ENCODE measurements at places on chromosomes 7 and 10.

DNA sequence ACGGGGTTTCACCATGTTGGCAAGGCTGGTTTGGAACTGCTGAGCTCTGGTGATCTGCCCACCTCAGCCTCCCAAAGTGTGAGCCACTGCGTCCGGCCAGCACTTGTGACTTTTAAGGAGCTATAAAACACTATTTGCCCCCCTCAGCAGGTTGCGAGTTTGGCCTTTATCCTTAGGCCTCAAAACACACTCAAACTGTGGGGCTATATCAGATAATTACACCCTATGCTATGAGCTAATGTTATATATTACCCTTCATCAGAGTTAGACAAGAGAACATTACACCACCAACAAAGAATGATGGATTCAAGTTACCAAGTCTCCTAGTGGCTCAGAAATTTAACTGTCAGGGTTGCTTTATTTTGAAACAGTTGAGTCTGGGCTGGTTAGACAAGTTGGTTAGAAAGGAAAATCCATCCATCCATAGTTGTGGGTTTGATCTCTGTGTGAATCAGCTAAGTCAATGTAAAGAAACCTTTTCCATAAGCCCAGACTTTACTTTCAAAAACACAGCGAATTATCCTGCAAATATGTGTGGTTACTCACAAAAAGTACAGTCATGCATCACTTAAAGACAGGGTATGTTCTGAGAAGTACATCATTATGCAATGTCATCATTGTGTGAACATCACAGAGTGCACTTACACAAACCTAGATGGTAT, 115.8 kb downstream of the SEMA3D start:
- no peak for DNase-seq

DNA sequence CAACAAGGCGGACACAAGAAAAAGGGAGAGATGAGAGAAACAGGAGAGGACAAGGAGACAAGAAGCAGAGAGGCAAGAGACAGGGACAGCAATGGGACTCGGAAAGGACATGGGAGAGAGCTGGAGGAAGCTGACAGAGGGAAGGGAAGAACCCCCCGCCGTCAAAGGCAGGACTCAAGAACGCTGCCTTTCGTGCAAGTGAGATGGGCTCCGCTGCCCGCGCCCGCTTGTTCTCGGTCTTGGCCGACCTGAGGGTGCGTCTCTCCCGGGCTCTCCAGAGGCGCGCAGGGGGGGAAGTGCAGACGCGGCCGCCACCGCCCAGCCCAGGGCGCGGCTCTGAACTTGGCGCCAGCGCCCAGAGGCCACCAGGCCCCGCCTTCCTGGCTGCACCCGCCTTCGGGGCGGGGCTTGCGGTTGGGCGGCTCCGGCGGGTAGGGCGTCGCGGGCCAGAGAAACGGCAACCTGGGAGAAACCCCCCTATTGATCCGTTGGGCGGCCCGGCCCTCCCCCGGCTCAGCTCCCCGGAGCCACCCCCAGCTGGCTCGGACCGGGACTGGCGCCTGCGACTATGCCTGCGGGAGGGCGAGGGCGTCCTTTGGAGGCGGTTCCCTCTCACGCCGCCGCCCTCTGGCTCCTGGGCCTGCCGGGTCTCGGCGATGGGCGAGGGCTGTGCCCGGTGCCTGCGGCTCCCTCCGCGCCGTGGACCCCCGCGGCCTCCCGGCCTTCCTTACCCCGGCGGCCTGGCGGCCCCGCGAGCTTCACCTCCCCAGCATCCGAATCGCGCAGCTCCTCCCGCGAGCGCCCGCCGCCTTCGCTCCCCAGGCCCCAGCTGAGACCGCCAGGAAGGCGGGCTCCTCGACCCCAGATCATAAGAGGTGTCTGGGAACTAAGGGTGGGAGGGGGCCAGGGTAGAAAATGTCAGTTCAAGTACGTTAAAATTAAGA, 2.2 kb upstream of the ANTXRL start:
- peak; percentile 74 for DNase-seq

- no peak for DNase-seq
These were observed 6.0 kb upstream of the CCDC136 start for GRCh38 chr7:128785738-128786137.

DNA sequence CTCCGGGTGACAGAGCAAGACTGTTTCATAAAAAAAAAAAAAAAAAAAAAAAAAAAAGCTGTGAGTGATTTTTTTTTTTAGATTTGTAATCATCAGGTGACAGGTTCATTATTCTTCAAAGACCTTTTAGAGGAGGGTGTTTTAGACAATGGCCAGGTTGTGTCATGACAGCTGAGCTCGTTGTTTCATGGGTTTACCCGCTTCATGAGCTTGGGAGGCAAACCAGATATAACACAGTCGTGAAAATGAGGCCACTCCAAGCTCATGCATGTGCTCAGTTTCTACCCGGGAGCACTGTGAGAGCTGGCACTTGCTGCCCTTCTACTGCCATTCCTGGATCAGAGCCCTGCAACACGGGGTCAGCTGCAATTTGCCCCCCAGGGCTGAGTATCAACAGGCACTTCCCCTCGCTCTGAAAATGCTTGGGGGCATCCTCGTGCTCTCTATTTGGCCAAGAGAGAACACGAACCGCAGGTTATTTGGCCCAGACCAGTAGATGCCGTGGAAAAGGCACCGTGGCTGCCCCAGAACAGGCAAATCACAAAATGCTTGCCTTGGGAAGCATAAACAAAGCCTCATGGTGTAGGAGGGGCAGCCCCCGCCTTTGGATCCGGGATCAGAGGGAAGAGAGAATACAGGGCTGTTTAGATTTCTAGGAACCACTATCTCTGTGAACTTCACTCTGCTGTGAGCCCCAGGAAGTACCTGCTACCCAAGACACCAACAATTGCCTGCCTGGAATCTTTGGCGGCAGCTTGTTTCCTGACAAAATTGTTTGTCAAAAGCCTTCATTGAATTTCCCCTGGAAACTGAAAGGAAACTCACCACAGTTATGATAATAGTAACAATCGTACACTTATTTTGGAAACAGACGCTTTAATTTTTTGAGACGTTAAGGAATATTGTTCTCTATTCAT, 371.0 kb downstream of the FRMD4A start:
- DNase-seq = no peak

DNA sequence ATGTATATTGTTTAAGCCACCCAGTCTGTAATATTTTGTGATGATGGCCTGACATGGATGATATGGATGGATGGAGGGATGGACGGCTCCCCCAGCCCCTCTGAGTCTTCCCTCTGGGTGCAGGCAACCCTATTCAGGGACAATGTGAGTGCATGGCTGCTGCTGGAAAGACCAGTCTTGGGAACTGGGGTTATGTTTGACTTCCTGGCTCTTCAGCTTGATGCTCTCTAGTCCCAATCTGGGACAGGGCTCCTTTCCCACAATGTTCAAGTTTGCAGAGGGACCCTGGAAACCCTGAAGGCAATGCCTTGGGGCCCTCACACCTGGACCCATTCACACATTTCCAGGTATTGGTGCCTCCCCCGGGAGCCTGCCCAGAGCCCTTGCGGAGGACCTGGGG, 52.3 kb upstream of the RET start:
- no peak for DNase-seq

DNA sequence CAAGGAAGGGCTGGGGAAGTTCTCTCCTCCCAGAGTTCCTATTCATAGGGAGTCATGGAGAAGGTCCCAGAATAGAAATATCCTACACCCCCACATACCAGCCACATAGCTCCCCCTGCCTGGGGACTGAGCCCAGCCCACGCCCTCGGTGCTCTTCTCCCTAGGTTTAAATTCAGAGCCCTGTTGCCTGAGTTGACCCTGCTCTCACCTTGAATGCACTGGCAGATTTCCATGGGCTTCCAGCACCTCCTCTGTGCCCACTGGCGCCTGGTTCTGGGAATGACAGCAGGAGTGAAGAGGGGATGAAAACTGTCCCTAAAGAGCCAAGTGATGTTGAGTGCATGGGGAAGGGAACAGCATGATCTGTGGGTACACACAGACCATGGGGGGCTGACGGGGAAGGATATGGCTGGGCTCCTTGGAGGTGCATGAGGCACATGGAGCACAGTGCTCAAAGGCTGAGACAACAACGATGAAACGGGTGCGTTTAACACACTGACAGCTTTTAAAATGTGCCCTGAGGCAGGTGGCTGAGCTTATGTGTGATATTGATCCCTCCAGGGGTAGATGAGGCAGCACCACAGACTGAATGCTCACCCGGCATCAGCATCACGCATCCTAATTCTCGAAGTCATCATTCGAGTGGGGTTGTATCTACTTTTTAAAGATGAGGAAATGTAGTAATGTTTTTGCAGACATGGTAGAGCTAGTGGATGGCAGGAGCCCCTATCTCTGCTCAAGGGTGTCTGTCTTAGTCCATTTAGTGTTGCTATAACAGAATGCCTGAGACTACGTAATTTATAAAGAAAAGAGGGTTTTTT, 53.7 kb upstream of the IGFBP3 start:
- no peak for DNase-seq

- DNase-seq = peak; percentile 54
These were observed 283.1 kb upstream of the NRP1 start for GRCh38 chr10:33617381-33618080.

GRCh38 chr7:140190588-140190987, 13.8 kb upstream of the KDM7A start:
- DNase-seq = no peak

GRCh38 chr10:122249303-122249850, 21.7 kb upstream of the BTBD16 start:
- DNase-seq = no peak

GRCh38 chr7:101399759-101400158, 37.1 kb downstream of the COL26A1 start:
- DNase-seq = peak; percentile 13

GRCh38 chr10:42932735-42933447, 144.0 kb upstream of the RET start:
- no peak for DNase-seq

GRCh38 chr7:47581438-47581803, 490 bp downstream of the TNS3 start:
- no peak for DNase-seq

GRCh38 chr7:119783799-119784198, 489.2 kb upstream of the KCND2 start:
- peak; percentile 69 for DNase-seq

DNA sequence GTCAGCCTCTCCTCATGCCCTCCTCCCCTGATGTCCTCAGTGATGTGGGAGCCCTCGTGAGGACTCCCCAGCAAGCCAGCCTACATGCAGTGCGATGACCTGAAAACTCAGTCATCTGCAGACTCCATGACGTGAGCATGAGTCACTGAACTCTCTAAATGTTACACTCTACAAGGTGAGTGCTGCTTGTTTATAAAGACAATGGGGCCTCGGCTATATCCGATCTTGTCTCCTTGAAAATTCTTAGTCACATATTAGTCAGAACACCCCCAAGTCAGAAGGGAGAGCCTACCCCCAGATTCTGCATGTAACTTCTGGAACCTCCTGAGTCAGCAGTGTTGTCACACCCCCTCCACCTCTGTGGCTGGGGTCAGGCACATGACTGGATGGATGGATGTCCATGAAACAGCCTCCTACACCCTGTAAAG, 673.8 kb downstream of the INHBA start:
- DNase-seq = peak; percentile 67

GRCh38 chr7:158824028-158824427, 5.3 kb downstream of the ESYT2 start:
- DNase-seq = no peak

DNA sequence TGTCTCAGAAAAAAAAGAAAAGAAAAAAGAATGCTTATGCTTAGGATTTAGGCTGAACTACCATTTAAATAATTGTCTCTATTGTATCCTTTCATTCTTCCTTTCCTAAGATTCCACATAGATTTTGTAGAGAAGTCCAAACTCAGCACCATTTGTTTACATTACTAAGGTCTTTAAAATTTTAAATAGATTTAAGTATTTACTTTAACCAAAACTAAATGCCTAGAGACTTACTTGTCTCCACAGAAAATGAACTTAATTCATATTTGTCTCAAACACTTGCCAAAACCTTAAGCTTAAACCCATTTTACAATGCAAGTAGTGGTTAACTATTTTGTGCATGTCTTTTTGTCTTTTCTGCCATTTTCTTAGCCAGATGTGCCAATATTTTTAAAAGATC, 54.1 kb upstream of the ABI1 start:
- no peak for DNase-seq

- no peak for DNase-seq
These were observed 792.6 kb upstream of the C7orf33 start for GRCh38 chr7:147798001-147798400.

GRCh38 chr10:90723416-90724068, 134.3 kb downstream of the HTR7 start:
- no peak for DNase-seq

DNA sequence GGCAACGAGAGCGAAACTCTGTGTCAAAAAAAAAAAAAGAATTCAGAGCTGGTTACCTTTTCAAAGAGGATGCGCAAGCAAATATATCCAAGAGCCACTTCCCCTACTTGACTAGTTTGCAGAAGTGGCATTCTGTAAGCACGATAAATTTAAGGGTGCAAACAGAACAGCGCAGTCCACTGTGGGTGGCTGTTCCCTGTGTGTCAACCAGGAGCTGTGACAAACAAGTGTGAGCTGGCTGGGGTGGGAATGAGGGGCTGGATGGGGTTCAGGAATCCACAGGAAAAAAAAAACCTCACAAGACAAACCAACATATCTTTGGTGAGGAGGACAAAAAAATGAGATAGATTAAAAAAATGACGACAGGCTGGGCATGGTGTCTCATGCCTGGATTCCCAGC, 15.9 kb downstream of the GUSB start:
- DNase-seq = no peak

DNA sequence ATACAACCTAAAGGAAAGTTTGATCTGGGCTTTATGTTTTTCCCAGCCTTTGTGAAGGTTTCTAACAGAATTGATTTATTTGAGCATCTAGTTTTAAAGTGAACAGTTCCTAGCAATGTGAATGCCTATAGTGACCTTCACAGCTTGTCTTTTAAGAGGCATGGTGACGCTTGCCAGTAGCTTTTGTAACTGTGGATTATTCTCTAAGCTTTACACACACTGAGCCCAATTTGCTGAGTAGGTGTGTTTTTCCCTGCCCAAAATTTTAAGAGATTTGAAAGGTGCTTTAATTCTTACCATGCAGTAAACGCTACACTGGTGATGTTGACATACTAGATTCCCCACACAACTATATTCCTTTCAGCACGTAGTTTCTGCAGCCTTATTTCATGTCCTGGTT, 420.2 kb upstream of the AKR1E2 start:
- DNase-seq = no peak

- no peak for DNase-seq
These were observed 66.8 kb downstream of the MAD1L1 start for GRCh38 chr7:2165610-2166594.

DNA sequence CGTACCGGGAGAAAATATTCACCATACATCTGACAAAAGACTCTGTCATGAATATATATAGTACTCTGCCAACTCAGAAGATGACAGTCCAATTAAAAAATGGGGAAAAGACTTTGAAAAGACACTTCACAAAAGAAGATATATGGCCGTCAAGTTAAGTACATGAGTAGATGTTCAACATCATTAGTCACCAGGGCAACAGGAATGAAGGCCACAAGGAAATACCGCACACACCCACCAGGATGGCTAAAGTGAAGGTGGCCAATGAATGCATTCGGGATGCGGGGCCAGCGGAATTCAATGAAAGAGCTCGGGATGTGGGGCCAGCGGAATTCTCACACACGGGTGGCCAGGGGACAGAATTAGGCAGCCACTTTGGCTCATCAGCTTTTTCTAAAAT, 42.2 kb downstream of the MAD1L1 start:
- DNase-seq = no peak

- DNase-seq = peak; percentile 82
These were observed 1.3 kb upstream of the SCD start for GRCh38 chr10:100345570-100346330.

Measured in cardiac fibroblast (primary cell).